ENCODE measurements at places on chromosomes 1 and 21. TPM values are rescaled to one million over a fixed set of nuclear protein-coding genes. Genes with fewer than 3 reads are reported as not detected.
A peak's percentile ranks its signal among the peaks of the same experiment; 100 is the strongest.

DNA sequence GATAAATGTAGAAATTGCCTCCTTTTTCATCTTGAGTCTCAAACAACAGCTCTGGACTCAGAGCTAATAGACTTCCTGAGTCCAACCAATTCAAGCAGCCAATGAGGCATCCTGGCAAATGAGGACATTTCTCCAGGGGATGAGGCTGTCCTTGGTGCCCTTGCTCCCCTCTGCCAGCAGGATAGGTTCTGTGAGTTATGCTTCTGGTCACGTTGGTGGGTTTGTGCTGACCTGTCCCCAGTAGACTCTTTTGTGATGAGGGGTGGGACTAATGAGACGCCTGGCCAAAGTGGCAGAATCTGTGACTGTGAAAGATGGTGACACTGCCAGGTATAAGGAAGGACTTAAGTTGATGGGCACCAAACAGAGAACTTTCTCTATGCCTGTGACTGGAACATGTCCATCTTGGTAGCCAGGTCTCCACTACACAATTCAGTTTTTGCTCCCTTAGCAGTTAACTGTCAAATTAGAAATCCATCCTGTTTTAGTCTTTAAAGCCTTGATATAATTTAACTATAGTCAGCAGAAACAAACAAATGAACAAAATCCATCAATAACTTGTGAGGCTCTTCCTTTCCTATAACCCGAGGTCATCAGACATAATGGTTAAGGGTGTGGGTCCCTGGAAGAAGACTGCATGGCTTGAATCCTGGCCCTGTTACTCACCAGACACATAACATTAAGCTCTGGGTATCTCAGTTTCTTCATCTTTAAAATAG is 35.7 kb upstream of the THEM4 start:
- no peak overlapping the region for H3K4me3 ChIP-seq
- H3K27me3 ChIP-seq = no peaks in the 10 kb centered on the region
- DNase-seq = no peak
- H3K36me3 ChIP-seq = no peaks in the 10 kb centered on the region
- peaks cover 19% of the 10 kb centered on the region for H3K4me1 ChIP-seq
- H3K27ac ChIP-seq = peak overlapping the region; percentile 58

DNA sequence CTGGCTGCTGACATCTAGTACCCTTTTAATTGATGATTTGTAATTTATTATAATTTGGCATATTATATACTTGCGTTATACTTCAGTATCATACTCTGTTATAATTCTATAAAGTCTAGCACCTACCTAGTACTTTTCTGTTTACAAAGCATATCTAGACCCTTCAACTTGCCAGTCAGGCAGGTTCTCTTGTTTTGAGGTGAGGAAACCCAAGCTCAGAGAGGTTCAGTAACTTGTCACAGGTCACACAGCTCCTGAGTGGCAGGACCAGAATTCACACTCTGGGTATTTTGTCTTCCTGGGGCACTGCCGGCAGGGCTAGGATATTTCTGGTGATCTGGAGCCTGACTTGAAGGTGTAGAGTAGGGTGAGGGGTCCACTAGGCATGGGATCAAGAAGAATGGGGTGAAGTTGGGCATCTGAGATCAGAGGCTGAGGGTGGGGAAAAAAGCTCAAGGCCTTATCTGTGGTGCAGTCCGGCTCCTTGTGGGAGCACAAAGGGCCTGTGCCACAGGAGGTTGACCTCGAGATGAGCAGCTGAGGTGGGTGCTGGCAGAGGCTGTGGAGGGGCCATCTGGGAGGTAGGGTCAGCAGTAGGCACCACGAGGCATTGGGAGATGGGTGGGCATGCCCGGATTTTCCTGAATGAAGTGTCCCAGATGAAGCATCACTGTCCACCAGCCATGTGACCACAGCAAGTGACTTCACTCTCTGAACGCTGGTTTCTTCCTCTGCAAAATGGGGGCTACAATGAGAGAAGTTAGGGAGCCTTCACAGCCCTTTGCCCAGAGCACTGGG is 102.6 kb downstream of the EPHB2 start:
- no peaks in the 10 kb centered on the region for H3K4me1 ChIP-seq
- DNase-seq = no peak
- no peak overlapping the region for H3K4me3 ChIP-seq
- H3K27ac ChIP-seq = no peak overlapping the region

DNA sequence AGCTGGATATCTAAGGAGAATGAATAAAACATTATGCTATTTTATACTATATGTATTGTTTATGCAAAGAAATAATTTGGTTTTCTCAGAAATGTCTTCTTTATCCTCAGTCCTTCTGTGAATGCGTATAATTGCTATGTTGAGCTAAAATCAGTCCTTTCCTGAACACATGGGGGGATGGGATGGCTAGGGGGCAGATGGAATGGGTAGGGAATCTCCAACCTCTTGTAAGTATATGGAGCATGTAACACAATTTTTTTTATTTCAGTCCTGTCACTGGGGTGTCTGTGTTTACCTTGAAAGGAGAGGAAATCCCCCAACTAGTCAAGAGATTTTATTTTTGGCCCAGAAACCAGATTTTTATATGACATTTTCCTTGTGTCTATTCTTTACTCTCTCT is 291.8 kb downstream of the NFIA start:
- DNase-seq = no peak
- peaks cover 11% of the 10 kb centered on the region for H3K4me1 ChIP-seq
- no peaks in the 10 kb centered on the region for H3K36me3 ChIP-seq
- no peak overlapping the region for H3K4me3 ChIP-seq
- H3K27me3 ChIP-seq = no peaks in the 10 kb centered on the region

- DNase-seq = no peak
- H3K27me3 ChIP-seq = no peaks in the 10 kb centered on the region
- H3K4me1 ChIP-seq = no peaks in the 10 kb centered on the region
- H3K36me3 ChIP-seq = no peaks in the 10 kb centered on the region
- H3K4me3 ChIP-seq = no peak overlapping the region
- H3K27ac ChIP-seq = no peak overlapping the region
These were observed 13.6 kb upstream of the LYPLAL1 start for GRCh38 chr1:219159946-219160645.

- no peaks in the 10 kb centered on the region for H3K36me3 ChIP-seq
- H3K4me1 ChIP-seq = no peaks in the 10 kb centered on the region
- no peak overlapping the region for H3K27ac ChIP-seq
These were observed 27.1 kb downstream of the PCAT6 start for GRCh38 chr1:202837746-202838262.

DNA sequence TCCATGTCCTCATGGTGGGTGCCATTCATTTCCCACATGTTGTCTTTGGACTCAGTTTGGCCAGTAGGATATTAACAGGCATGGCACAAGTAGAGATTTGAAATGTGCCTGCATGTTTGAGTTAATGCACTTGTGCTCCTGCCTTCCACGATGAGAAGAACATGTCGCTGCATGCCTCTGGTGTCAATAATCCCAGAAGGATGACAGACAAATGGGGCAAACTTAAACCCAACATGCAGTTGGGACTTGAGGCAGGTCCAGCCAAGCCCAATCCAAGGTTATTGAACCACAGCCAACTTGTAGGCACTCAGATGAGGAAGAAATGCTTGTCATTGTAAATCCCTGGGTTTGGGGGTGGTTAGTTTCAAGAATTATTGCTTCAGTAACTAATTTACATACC is 174.6 kb downstream of the TRIM33 start:
- DNase-seq = no peak
- H3K36me3 ChIP-seq = no peaks in the 10 kb centered on the region
- no peaks in the 10 kb centered on the region for H3K4me1 ChIP-seq

DNA sequence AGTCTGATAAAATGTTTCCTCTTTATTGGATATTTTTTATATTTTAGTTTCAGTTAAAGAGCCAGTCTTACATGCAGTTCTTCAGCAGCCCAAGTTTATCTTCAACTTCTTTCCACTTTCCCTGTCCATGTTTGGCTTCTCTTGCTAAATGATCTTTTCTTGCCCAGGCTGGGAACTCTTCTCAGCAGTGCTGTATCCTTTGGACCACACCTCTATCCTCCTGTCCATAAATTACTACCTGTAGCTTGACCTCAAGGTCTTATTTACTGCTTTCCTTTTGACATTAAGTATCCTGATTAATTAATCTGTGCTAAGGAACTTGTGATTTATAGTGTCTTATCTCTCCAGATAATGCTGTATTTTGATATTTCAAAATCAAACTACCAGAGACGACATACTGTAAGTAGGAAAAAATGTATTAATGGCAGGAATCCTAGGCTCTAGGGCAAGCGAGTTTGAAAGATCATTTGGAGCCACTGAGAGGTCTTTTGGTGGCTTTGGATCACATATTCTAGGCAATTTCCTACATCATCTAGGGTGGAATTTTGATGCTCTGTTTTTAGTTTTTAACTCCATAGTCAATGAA is 20.5 kb upstream of the PDC start:
- H3K4me1 ChIP-seq = peaks cover 28% of the 10 kb centered on the region
- H3K27ac ChIP-seq = no peak overlapping the region
- no peaks in the 10 kb centered on the region for H3K27me3 ChIP-seq
- H3K36me3 ChIP-seq = no peaks in the 10 kb centered on the region

GRCh38 chr1:232017759-232018158 is 391.2 kb downstream of the DISC1 start:
- no peaks in the 10 kb centered on the region for H3K36me3 ChIP-seq
- H3K4me3 ChIP-seq = no peak overlapping the region

DNA sequence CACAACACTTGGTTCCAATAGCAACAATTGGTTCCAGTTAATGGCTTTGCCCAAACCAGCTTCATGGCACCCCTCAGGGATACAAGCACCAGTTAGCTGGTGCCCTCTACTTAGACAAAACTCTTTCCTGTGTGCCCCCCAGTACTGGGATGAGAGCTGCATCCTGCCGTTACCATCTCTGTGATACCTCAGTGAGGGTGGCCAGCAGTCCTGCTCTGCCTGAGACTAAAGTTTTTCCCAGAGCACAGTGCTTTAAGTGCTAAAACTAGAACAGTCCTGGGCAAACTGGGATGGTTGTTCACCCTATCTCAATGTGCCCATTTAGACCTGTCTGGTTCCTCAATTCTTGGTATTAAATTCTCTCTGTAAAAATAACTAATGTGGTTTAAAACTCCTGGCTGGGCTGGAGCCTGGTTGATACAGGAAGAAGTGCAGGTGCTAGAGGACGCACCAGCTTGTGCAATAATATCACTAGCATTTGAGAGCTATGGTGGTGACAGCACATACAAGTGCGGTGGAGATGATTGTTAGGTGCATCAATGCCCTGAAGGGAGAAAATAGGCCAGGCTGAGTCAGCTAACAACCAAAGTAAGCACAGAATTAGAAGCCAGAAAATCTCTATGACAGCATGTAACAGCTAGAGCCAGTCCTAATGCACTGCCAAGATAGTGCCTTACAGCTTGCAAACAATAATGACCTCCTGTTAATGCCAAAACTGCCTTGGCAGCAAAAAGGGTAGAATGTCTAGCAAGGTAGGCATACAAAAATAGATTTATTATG is 179.8 kb upstream of the GALNT2 start:
- no peaks in the 10 kb centered on the region for H3K4me1 ChIP-seq
- no peak overlapping the region for H3K4me3 ChIP-seq
- H3K27me3 ChIP-seq = no peaks in the 10 kb centered on the region
- no peak overlapping the region for H3K27ac ChIP-seq
- DNase-seq = no peak
- no peaks in the 10 kb centered on the region for H3K36me3 ChIP-seq

GRCh38 chr1:109823543-109824348 is 60.0 kb upstream of the EPS8L3 start:
- no peak overlapping the region for H3K4me3 ChIP-seq
- H3K27ac ChIP-seq = no peak overlapping the region
- no peak for DNase-seq
- H3K27me3 ChIP-seq = no peaks in the 10 kb centered on the region
- no peaks in the 10 kb centered on the region for H3K36me3 ChIP-seq

Gene RHCE
- total RNA-seq = not detected

Gene ADAMTS4
- 13.6 TPM for total RNA-seq

All from endothelial cell of umbilical vein (primary cell).